Urinary bladder (tissue), 4 donors: ENCODE measurements at places on chromosomes 11 and 22.
A peak's percentile ranks its signal among the peaks of the same experiment; 100 is the strongest.

DNA sequence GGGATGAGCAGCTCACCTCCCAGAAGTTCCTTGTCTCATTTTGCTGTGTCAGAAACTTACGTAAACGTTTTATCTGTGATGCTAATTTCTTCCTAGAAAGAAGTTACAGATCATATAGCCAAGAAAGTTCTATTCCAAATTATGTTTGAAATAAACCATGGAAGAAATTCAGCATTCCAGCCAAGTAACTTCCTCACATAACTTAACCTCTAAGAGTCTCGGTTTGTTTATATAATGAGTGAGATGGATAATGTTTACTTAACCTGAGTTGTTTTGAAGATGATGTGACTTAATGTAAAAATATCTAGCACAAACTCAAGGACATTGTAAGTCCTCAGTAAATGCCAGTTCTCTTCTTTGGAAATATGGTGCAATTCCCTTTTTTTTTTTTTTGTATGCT lies 8.9 kb upstream of the MUC15 start:
- no peak for DNase-seq

DNA sequence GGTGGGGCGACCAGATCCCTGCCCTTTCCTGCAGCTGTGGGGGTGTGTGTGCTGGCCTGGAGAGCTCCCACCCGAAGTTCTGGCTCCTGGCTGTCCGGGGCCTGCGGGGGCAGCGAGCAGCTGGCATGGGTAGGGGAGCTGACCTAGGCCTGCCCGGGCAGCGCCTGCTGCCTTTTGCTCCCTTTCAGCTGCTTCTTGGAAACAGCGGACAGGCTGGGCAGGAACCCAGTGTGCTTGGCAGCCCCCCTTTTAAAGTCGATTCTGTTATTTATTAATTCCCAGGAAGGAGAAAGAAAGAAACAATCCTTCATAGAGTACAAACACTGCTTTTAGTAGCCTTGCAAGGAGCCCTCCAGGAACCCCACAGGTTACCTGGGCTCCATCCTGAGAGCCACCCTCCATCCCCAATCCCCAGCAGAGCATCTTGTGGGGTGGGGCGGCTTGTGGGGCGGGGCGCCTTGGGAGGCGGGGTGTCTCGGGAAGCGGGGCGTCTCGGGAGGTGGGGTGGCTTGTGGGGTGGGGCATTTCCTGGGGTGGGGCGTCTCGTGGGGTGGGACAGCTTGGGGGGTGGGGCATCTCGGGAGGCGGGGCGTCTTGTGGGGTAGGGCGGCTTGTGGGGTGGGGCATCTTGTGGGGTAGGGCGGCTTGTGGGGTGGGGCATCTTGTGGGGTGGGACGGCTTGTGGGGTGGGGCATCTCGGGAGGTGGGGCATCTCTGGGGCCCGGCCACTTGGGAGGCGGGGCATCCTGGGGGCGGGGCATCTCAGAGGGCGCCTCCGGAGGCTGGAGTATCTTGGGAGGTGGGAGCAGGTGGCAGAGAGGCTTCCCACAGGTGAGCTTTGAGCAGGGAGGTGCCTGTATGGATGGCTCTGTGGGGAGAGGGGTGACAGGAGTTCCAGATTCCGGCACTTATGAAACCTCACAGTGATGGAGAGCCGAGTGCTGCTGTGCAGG lies 7.0 kb downstream of the CD81 start:
- no peak for DNase-seq

DNA sequence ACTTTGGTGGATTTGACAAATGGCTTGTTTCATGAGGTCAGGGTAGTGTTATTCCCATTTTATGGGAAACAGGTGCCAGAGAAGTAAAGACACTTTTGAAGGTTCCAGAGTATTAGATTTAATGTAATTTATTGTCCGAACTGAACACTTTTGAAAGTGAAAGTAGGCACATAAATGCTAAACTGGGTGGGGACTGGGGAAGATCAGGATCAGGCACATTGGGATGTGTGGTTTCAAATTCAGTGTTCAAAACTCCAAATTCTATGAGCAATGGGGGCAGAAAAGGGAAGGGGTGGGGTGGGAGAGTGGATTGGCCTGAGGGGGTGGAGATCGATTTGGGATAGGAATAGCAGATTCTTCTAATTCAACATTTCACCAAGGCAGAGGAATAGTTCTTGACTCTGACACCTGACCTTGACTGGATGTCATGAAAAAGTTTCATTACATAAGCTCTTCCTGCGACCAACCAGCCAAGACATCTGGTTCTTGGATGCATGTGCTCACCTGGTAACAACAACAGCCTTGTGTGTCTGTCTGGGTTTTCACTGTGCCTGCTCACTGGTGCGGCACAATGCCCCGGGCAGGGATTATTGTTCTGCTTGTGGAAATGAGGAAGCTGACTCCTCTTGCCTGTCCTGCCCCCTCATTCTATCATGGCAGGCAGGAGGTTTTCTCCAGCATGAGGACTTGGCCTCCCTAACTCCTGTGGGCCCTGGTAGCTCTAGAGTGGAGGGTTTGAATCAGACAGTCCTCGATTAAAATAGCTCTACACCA lies 10.8 kb downstream of the PPFIBP2 start:
- DNase-seq, result no peak

DNA sequence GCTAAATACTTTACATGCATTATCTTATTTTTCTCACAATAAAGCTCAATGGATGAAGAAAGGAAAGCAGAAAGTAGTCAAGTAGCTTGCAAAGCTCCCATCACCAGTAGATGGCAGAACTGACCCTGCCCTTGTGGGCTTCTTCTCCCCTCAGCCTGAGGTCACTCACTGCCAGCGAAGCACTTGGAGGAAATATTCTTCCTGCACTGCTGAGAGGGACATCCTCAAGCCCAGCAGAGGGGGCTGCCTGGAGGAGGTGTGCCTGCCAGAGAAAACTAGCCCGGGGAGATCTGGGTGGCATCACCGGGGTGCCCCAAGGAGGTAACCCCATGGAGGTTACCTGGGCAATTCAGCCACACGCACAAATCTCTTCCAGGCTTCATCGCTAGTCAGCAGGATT lies 6.6 kb downstream of the APOL4 start:
- DNase-seq, result no peak

DNA sequence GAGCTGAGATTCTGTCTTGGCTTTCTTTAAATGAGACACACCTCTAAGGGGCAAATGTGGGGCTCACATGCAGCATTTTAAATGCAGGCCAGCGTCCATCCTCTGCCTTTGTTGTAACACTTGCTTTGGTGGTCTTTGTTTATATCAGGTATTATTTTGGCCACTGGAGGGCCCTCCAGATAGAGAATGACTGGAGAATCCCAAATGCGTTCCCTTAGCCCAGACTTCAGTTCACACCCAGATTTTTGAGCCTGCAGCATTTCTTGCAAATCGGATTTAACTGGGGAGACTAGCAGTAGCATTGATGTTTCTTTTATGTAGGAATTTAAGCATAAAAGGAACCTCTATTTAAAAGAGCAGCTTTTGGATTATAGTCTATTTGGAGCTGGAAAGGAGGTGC lies 200.2 kb upstream of the SORL1-AS1 start:
- DNase-seq, result peak; percentile 48

- DNase-seq, result no peak
Measured at GRCh38 chr11:2814751-2815150, 70.8 kb downstream of the CDKN1C start.

DNA sequence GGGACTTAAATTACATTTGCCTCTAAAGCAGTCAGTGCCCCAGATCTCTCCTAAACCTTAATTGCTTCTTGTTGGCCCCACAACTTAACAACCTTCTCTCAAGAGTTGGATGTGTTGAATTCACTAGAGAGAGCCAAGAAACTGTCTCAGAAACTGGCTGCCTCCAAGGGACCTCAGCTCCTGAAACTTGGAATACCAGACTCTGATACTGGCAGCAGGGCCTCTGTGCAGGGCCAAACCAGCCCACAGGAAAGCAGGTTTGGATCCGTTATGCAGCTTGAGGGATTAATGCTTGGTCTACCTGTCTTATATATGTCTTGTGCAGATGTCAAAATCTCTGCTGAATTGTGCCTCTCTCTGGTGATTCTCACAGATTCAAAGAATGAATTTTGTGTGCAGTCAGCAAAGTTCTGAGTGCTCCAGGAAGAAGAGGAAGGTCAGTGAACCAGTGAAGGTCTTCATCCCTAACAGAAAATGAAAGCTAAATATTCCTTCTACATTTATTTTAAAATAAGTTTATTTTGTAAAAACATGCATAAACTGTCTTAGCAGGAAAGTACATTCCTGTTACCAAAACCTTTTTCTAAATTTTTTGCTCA lies 70.8 kb downstream of the LIF start:
- no peak for DNase-seq

- no peak for DNase-seq
Measured at GRCh38 chr11:86591631-86592030, 80.8 kb downstream of the ME3 start.
